ENCODE measurements at places on chromosomes 2 and 18.

DNA sequence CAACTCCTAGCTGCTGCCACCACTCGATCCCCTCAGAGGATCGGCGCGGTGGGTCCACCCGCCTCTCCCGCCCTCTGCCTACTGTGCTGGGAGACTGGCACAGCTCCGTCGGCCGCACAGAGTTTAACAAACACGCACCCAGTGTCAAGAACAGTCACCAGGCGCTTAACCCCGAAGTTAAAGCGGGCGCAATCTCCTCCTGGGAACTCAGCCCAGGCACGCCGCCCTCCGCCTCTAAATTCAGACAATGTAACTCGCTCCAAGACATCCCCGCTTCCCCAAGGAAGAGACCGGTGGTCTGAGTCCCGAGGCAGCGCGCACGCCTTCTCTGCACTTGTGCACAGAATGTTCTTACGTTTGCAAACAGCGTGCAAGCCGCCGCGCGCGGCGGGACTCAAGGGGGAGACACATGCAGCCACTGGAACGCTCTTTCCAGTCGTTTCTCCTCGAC, 533 bp downstream of the CXCR4 start:
- peak overlapping the region; percentile 85 for H3K4me3 ChIP-seq
- peaks cover 75% of the 10 kb centered on the region for H3K27me3 ChIP-seq
- peaks cover 43% of the 10 kb centered on the region for H3K4me1 ChIP-seq
- no peak overlapping the region for H3K27ac ChIP-seq
- peaks cover 5% of the 10 kb centered on the region for H3K36me3 ChIP-seq

DNA sequence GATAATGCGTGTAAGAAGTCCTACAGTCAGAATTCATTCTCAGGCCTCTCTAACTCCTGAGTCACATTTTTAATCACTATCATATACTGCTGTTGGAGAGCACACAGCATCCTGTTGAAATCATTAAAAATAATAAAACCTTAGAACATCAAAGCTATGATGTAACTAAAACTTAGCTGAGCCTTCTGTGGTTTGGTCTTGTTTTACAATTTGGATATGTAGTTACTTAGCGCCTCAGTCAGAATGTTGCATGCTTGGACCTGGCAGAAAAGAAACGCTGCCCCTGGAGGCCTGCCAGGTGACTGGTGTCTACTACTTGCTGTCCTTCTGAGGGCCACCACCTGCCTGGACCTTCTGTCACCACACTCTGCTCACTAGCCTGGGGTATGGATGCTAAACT, 261.1 kb upstream of the RASGRP3 start:
- DNase-seq = peak; percentile 17
- H3K4me1 ChIP-seq = peaks cover 22% of the 10 kb centered on the region
- no peak overlapping the region for H3K4me3 ChIP-seq

DNA sequence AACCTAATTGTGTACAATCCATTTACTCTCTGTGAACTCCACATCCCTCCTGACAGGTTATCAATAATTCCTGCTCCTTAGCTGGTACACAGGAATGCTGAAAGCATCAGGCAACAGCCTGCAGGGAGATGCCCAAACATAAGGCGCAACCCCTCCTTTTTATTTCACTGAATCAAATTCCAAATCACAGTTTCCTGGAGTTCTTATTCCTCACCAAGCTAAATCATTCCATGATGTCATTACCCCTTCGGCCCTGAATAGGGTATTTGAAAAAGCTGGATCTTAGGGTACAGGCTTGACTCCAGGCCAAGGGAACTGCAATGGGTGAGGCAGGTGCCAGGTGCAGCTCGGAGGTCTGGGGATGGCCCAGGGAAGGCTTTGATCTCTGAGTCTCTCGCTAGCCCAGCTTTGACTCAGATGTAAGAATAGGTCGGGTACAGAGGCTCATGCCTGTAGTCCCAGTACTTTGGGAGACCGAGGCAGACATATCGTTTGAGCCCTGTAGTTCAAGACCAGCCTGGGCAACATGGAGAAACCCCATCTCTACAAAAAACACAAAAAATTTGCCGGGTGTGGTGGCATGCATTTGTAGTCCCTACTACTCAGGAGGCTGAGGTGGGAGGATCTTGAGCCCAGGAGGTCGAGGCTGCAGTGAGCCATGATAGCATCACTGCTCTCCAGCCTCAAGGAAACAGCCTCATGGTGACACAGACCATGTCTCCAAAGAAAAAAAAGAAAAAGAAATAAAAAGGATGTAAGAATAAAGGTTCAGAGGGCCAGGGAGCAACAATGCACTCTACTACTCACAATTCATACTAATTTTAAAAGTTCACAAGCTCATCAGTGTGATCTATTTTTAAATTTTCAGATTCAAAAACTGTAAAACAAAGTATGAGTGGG, 6.8 kb downstream of the FHL2 start:
- peaks cover 4% of the 10 kb centered on the region for H3K4me1 ChIP-seq
- H3K4me3 ChIP-seq = no peak overlapping the region
- no peaks in the 10 kb centered on the region for H3K27me3 ChIP-seq
- peaks cover 9% of the 10 kb centered on the region for H3K36me3 ChIP-seq

DNA sequence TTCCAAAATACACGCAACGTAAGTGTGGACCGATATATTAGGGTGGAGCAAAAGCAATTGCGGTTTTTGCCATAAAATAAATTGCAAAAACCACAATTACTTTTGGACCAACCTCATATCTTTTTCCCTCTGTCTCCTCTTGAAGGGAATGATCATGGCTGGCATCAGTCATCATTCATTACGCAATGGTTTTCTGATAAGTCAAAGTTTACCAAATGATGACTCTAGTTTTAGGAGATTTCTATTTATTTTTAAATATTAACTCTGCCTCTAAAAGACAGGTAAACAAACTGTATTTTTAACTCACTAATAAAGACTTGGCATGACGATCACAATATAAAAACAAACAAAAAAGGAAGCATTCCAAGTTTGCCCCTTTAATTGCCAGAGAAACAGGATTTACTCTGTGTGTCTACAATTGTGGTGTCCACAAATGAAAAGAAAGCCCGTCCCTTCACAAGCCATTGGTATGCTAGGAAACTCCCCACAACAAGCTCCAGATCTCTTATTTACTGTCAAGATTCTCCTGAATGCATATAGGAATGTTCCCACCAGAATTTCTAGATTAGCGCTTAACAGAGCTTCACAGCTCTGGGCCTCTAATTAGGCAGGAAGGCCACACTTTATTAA, 61.3 kb downstream of the IRS1 start:
- H3K4me1 ChIP-seq = peaks cover 43% of the 10 kb centered on the region
- H3K27me3 ChIP-seq = no peaks in the 10 kb centered on the region
- no peak for DNase-seq
- no peak overlapping the region for H3K4me3 ChIP-seq
- peaks cover 18% of the 10 kb centered on the region for H3K36me3 ChIP-seq

DNA sequence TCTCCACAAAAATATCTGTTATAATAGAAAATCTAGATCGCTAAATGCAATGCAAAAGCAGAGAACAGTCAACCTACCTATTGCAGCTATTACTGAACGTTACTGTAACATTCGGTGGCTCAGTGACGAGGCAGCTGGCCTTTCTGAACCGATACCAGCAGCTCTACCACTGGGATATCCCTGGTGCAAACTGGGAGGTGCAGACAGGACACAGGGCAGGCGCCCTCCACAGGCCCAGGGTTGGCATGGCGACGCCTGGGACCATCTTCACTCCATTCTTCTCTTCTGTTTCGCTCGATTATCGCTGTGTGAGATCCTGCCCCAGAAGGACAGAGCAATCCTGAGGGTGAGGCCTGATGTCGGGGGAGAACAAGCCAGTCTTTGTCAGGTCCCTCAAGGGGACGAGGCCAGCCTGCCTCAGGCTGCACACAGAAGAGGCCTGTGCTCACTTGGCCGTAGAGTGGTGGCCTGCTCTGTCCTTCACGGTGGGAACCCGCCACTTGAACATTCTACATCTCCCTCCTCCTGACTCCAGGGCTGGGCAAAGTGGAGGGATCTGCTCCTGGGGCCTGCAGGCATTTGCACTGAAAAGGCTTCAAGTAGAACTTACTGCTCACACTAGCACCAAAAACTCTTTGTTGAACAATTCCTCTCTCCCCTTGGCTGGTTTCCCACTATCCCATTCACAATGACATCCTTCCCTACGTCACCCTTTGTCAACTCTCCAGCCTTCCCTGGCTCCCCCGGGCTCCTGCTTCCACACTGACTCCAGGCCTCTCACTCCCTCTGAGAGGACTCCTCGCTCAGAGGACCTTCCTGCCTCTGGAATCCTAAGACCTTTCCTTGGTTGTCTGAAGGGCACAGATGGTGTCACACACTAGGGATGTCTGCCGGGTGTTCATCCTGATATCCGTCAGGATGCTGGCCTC, 49.7 kb downstream of the CYRIA start:
- no peaks in the 10 kb centered on the region for H3K27me3 ChIP-seq
- H3K36me3 ChIP-seq = no peaks in the 10 kb centered on the region
- peaks cover 26% of the 10 kb centered on the region for H3K4me1 ChIP-seq
- no peak overlapping the region for H3K4me3 ChIP-seq

Measured in WTC11 (cell line).